ENCODE measurements at places on chromosomes 7 and 10.
A peak's percentile ranks its signal among the peaks of the same experiment; 100 is the strongest.

DNA sequence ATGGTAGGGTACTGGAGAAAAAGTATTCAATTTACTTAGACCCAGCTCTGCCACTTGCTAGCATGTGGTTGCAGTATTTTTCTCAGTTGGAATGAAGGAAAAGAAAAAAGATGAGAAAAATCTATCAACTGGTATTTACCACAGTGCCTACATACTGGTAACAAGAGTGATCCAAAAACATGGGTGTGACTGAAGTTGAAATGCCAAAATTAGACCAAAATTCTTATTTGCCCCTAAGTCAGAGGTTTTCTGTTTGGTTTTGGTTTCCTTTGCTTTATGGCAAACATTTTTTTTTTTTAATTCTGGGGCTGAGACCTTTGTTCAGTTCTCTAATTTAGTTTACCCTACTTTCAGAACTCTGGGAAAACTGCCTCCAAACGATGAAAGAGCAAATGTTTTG is 12.3 kb downstream of the HYCC1 start:
- DNase-seq: no peak

DNA sequence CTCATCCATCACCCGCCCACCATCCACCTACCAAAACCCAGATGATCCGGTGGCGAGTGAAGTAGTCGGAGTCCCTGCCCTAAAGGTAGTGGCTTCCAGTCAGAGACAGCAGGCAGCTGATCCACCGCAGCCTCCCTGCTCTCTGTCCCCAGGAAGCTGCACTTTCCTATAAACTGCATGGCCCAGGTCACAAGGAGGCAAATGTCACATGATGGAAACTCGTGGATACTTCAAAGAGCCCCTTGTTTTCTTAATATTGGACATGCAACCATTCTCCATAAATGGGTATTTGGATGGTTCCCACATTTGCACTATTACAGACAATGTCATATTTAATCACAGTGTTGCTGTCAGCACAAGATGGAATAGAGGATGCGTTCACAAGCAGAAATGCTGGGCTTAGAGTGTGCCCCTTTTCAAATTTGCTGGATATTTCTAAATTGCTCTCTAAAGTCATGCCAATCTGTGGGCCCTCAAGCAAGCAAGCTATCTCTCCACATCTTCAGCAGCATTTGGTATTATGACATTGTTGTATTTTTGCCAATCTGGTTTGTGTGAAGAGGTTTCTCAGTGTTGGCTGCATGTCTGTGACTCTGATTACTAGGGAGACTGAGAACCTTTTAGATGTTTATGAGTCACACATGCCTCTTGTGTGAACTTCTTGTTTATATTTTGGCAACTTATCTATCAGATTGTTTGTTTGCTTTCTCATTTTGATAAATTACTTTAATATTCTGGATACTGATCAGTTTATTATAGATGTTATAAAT is 822.0 kb downstream of the TNS3 start:
- DNase-seq: no peak

DNA sequence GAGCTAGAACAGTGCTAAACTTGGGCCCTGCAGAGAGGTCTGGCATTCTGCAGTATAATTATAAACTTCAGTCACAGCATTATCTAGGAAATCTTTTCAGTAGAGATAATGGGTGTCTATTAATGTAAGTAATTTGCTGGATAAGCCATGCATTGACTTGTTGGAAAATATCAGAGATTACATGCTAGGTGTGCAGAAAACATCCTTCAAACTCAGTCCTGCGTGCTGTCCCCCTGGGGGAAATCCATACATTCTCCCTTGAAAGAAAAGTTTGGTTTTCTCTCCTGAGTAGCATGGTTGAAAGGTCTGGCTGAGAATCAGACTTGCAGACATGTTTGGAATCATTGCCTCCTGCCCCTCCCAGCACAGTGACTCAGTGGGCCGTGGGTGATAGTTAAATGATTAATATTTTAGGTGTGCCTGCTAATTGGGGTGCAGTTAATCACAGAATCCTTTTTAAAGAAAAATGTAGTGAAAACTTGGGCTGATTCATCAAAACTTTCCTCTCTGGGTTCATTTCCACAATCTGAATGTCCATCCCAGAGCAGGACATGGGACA is 13.9 kb upstream of the PRXL2A start:
- DNase-seq: no peak

DNA sequence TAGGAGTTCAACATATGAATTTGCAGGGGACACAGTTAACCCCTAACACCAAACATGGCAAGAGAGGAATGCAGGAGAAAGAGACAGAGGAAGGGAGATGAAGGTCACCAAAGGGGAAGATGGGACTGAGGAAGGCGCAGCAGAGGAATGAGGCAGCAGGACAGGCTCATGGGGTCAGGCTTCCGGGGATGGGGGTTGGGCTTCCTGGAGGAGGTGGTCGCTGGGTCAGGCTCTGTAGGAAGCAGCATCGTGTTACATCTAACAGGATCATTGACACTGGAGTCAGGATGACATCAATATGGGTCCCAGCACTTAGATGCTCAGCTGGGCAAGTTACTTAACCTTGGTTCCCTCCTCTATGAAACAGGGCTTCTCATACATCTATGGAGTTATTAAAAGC is 113.2 kb downstream of the NPTX2 start:
- no peak for DNase-seq

DNA sequence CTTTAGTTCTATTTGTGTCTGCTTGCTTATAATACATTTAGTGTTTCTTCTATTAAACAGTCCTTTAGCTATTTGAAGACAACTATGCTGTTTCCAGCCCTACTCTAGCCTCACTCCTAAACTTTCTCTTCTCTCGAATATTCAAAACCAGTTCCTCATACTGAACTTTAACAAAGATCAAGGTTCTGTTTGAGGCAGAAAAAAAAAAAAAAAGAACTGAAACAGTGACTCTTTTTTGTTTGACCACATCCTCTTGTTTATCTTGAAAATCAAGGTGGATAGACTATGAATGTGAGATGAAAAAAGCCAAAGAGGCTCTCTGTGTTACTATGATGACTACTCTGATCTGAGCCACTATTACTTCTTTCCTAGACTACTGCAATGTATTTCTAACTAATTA is 154.3 kb downstream of the ZNF365 start:
- DNase-seq: no peak

DNA sequence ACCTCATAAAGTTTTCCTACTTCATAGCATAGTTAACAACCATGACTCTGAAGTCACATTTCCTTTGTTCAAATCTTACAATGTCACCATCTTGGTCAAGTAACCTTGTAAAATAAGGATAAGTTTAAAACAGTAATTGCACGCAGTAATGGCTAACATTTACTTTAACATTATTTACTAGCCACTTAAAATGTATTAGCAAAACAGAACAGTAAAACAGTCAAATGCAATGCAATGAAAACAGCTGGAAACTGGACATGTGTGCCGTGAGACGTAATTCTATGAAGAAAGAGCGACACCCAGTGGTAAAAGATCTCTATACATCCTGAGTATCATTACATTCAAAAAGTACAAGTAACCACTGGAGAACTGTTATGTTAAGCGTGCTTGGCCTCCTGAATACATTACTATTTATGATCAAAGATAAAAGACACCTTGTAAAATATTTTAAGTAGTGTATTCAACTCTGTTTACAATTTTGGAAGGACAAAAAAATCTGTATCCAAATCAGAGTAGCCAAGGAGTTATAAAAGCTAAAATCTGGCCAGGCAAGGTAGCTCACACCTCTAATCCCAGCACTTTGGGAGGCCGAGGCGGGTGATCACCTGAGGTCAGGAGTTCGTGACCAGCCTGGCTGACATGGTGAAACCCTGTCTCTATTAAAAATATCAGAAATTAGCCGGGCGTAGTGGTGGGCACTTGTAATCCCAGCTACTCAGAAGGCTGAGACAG is 27.2 kb downstream of the ATE1 start:
- DNase-seq: no peak

DNA sequence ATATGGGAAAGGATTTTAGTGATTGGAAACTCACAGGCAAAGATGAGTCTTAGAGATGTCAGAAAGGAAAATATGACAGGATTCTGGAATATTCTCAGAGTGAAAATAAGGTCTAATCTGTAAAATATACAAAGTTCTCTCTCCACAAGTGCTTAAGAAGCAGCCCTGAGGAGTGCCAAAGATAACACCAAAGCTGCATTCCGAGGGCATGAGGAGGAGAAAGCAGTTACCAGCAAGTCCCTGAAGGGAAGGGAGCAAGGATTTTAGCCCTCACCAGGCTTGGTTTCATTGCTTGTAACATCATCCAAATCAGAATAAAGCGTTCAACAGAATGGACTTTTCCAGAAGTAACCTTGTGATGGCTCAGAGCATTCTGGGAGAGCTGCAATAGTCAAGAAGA is 31.4 kb upstream of the DLX6 start:
- DNase-seq: no peak

GRCh38 chr10:60461688-60462087 is 72.0 kb upstream of the ANK3 start:
- no peak for DNase-seq

DNA sequence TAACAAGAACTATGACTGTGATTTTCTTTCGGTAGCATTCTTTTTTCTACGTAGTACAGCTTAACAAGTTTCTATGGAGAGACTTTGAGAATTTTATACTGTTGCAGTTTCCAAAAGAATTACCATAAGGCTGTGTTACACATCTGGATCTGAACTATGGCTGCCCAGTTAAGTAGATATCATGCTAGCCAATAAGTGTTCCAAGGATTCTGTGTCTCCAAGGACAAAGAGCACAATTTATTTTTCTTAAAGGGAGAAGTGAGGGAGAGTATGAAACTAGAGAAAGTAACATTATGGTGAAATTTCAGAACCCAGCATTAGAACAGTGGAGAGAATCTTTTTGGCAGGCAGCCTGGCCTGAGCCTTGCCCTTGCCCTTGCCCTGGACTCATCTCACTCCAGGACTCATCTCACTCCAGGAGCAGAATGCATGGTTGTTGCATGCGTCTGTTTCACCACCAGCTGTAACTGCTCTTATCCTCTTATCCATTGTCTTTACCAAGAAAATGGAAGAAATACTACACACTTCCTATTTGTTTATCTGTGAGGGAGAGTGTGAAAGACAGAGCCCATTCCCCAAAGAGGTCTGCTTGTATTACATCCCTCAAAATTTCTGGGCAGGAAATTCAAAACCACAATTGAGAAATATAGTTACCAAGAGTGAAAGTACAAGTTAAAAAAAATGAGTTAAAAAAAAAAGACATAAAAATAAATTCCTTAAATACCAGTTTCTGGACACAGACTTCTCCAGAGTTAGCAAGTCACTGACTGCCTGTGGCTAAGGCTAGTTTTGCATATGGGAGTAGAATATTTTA is 1067.5 kb downstream of the NRG3 start:
- no peak for DNase-seq

GRCh38 chr7:123979876-123980275 is 53.0 kb downstream of the TMEM229A start:
- no peak for DNase-seq

DNA sequence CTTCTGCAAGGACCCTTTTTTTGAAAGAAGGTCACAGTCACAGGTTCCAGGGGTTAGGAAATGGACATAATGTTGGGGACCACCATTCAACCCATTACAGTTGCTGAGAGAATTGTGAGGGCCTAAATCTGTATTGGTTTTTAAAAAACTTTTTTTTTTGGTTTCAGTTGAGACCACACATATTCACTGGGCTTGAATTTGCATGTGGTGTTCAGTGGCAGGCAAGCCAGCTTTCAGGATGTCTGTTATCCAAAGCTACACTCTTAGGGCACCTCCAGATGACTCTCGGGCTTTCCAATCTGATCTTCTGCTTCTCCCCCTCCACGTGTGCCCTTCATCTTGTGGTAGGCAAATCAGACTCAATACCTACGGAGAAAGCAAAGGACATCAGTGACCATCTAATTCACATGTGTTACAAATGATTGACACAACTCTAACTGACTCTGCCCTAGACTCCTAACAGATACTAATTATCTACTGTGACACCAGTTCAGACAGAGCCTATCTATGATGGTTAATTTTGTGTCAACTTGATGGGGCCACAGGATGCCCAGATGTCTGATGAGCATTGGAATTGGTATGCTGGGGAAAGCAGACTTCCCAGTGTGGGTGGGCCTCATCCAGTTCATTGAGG is 93.3 kb upstream of the ELMO1 start:
- DNase-seq: no peak

DNA sequence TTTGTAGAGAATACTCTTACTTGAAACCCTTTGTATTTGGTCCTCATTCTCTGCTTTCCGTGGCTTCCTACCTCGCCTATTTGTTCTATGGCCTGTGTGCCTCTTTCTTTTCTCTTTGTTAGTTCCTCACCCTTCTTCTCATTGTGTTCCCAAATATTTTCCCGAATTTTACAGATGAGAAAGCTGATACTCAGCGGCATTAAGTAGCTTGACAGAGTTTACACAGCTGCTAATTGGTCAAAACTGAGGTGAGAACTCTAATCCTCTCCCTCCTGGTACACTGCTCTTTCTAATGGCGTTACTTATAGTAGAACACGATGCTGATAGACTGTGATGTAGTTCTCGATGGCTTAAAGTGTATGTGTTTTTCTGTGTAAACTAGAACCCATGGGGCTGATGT is 80.7 kb upstream of the HDAC9 start:
- no peak for DNase-seq

DNA sequence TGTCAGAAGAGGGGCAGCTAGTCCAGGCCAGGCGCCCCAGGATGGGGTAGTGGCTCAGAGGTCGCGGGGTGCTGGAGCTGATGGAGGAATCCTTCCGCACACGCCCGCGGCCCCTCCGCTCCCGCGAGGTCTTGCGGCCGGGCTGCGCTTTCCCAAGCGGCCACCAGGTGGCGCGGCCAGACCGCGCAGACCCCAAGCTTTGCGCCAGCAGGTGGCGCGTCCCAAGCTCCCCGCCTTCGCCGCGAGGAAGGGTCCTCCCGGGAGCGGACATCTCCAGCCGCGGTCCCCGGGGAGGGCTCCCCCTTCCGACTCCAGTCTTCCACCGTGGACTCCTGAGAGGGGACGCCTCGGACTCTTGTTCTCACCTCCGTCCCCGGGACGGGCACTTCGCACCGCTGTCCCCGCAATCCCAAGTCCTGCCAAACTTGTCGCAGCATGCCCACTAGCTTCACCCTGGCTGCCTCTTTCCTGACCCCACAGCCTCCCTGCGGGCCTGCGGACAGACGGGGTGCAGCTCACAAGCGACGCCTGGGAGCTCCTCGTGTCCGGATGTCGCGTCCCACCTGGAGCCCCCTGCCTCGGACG is 19.4 kb downstream of the KCNK18 start:
- DNase-seq: peak; percentile 56

DNA sequence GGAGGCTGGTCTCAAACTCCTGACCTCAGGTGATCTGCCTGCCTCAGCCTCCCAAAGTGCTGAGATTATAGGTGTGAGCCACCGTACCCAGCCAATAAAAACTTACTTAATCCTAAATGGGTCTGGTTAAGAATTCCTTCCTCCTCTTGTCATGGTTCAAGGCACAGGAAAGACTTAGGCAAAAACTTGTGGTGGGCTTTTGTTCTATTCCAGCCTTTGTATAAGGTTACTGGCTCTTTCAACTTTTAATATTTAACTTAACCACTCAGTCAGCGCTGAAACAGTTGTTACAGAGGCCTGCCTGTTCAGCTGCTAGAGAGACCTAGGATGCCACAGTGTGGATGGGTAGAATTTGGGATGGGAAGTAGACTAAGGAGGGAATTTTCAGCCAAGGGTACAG is 28.1 kb upstream of the GARS1 start:
- no peak for DNase-seq
